GM04504 (cell line): ENCODE measurements at places on chromosomes 16 and 17.

DNA sequence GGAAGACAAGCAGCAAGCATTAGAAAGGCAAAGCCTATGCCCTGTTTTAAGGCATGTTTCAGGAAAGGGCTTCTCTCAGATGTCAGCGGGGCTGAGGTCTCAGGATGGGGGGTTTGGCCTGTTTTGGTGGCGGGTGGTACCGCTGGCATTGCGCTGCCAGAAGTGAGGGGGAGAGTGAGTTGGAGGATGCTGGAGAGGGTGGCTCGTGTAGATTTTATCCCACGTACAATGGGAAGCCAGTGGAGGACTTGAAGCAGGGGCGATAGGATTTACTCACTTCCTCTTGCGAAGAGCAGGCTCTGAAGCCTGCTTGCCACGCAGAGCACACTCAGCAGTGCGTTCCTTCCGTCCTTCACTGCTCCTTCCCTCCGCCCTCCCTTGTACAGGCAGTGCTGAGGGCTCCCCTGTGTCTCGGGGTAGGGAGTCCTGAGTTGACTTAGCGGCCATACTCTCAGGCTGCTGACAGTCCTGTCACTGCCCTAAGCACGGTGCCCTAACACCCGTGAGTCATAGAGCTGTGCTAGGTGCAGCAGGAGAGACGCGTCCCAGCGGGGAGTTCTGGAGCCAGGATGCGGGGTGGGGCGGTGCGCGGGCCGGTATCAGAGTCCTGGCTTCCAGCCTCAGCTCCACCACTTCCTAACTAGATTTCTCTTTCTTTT is 113.1 kb downstream of the SNX29 start:
- no peak for DNase-seq

- DNase-seq = peak; percentile 32
Observed at GRCh38 chr16:2223942-2224486, 623 bp downstream of the E4F1 start.

DNA sequence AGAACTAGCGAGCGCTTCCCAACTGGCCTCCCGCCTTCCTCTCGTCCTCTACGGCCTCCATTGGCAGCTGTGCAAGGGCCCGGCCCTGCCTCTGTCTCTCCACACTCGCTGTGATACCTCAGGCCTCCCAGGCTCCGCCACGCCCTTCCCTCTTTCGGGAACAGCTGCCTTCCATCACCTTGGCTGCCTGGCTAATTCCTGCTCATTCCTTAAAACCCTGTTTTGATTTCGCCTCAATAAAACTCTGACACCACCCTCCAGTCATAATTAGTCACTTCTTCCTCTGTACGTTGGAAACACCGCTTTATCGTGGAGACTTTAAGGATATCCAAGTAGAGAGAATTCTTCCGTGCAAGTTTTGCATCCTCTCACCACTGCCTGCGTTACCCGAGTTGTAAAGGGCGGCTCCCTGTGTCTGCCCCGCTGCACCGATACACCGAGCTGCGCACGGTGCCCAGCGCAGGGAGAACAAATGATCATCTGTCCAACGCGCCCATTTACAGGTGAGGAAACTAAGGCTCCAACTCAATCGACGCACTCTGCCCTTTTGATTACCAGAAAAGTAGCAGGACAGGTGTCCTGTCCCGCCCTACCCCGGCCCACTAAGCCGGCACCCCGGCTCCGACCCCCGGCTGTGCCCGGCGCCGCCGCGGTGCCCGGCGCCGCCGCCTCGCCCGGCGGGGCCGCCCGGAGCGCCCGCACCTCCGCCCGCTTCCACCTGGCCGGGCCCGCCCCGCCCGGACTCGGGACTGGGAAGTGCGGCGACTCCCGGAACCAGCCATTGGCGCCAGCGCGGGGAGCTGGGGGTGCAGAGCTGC is 139.7 kb downstream of the SEC14L1 start:
- DNase-seq = no peak

DNA sequence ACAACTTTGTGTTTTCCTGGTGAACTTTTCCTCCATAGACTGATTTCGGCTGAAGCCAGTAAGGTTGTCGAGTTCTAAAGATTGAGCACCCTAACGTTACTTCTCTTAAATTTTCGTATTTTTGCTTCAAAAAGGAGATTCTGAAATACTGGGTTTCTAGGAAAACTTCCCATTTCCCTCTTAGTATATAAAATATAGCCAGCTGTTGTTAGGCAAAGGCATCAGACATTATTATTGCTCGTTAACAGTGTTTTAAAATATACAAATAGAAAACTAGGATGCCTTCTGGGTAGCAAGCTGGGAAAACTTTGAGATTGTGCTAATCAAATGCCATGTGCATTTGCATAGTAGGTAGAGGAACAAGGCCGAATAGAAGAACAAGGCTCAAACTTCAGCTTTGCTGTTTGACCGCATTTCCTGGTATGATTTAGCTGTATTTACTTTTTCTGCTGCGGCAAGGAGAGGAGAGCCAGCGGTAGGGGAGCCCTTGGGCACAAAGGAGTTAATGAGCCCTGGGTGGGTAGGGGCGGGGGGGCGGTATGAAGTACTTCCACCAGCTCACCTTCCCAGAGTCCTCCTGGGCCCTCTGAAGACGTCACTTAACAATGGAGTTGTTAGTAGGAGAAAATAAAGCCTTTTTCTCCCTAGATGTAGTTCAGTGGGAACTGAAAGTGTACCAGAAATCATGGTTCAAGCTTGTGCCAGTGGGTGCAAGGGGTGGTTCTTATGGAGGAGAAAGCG is 151.9 kb downstream of the MSI2 start:
- DNase-seq = no peak

- DNase-seq = no peak
Observed at GRCh38 chr17:78944956-78945355, 19.8 kb upstream of the TIMP2 start.

DNA sequence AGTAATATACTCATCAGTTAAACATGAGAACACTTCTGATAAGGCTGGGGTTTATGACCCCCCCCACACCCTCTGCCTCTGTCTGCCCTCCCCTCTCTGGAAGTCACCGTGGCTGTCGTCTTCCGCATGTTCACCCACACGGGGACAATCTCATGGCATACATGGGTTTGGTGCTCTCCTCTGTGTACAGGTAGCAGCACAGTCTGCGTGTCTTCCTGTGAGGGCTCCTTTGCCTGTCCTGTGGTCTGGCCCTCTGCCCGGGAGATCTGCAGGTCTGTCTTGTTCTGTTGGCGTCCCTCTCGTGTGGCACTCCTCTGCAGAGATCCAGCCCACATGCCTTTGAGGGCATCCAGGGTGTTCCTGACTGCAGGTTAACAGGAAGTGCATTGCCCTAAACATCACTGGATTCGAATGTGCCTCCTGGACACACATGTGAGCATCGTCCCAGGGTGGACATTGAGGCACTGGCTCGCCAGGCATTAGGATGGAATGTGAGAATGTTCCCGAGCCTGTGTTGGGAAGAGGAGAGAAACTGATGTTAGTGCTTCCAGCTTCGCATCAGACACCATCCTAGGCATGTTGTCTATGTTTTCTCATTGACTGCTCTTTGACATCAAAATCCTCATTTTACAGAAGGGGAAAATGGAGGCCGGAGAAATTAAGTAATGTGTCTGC is 54.5 kb downstream of the NKD1 start:
- DNase-seq = no peak

GRCh38 chr16:9436175-9436574 is 344.7 kb downstream of the HAPSTR1 start:
- no peak for DNase-seq

- no peak for DNase-seq
Observed at GRCh38 chr17:35390156-35390555, 16.7 kb upstream of the SLFN11 start.

- no peak for DNase-seq
Observed at GRCh38 chr17:7403727-7403976, 245 bp downstream of the TMEM256 start.

DNA sequence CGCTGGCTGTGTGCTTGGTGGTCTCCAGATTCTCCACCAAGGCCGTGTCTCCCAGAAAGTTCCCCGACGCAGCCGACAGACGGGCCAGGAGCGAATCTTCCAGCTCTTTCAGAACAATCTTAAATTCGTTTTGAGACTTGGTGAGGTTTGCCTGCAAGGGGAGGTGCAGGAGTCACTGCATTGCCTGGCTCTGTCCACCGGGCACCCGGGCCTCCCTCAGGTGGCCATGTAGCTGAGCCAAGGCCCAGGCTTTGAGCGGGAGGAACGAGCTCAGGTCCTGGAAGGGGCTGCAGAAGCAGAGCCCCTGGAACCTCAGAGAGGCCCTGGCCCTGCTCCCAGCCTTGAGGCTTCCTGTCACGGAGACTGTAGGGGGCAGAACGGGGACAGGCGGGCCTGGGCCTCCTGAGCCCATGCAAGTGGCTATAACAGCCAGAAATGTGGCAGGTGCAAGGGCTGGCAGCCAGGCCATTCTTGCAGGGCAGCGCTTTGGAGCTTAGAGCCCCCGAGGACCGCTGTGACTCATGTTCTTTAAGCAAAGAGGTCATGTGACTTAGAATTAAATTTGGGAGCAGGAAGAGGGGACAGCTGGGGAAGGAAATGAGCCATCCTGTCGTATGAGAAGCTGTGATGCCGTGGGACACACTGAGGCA is 72.4 kb downstream of the PGS1 start:
- DNase-seq = no peak

GRCh38 chr16:64253096-64253495 is 868.8 kb downstream of the CDH11 start:
- DNase-seq = no peak
